PC-9 (cell line): ENCODE measurements at places on chromosomes 4 and X. TPM values are rescaled to one million over a fixed set of nuclear protein-coding genes. Genes with fewer than 3 reads are reported as not detected.

DNA sequence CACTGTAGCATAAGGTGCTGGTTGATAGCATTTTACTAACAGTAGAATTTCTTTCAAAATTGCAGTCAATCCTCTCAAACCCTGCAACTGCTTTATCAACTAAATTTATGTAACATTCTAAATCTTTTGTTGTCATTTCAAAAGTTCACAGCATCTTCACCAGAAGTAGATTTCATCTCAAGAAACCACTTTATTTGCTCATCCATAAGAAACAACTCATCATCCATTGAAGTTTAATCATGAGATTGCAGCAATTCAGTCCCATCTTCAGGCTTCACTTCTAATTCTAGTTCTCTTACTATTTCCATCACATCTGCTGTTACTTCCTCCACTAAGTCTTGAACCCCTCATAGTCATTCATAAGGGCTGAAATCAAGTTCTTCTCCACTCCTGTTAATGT is 21.7 kb downstream of the LAMTOR3 start:
- no peaks in the 10 kb centered on the region for H3K27me3 ChIP-seq
- DNase-seq = no peak
- no peak overlapping the region for H3K4me3 ChIP-seq
- peaks cover 2% of the 10 kb centered on the region; the same call in 1 of the 2 replicates for H3K36me3 ChIP-seq
- H3K4me1 ChIP-seq = peaks cover 6% of the 10 kb centered on the region; the same call in 1 of the 2 replicates

- H3K27ac ChIP-seq = no peak overlapping the region
- no peak for DNase-seq
- H3K4me3 ChIP-seq = no peak overlapping the region
- H3K27me3 ChIP-seq = no peaks in the 10 kb centered on the region
- H3K36me3 ChIP-seq = no peaks in the 10 kb centered on the region
These were observed 20.2 kb downstream of the FBXW7 start for GRCh38 chr4:152515678-152516077.

Gene GAGE1
- not detected in 2 replicates for total RNA-seq

Gene ODAM
- 0.70 TPM in 1 of 2 replicates, not detected in the other for total RNA-seq

Gene SULT1E1
- total RNA-seq = not detected in 2 replicates
